DMS 273 treated with DMSO at 0.1 percent for 48 hours (cell line): ENCODE measurements at places on chromosomes 7 and 10.

DNA sequence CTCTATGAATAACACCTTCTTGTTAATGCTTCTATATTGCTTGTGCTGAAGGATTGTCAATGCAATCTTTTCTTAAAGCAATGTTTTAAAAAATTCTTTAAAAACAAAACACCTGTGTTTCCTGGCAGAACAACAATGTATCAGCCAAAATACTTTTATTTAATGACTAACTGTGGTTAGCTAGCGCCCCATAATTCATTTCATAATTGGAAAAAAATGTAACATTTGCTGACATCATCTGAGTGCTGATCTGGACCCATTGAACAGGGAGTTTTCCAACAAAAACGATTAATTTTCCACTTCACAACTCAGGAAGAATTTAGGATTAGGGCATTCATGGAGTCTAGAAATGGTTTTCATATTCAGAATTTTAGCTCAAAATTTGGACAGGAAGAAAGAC, 137.6 kb upstream of the CDK6 start:
- DNase-seq = no peak

DNA sequence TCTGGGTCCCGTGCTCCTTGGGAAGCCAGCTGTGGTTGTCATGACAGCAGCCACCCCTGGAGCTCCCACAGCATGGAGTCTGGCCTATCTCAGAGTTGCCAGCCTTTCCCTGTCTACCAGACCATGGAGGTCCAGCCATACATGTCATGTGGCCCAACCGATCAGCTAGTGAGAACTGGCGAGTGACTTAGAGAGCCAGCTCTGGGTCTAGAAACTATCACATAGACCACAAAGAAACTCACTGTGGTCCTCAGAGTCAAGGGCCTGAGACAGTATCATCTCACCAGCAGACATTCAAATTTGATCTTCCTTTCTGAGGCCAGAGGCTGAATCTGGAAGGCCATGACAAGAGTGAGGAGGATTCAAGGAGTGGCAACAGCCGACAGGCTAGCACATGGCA, 223.3 kb upstream of the GPR26 start:
- DNase-seq = no peak

DNA sequence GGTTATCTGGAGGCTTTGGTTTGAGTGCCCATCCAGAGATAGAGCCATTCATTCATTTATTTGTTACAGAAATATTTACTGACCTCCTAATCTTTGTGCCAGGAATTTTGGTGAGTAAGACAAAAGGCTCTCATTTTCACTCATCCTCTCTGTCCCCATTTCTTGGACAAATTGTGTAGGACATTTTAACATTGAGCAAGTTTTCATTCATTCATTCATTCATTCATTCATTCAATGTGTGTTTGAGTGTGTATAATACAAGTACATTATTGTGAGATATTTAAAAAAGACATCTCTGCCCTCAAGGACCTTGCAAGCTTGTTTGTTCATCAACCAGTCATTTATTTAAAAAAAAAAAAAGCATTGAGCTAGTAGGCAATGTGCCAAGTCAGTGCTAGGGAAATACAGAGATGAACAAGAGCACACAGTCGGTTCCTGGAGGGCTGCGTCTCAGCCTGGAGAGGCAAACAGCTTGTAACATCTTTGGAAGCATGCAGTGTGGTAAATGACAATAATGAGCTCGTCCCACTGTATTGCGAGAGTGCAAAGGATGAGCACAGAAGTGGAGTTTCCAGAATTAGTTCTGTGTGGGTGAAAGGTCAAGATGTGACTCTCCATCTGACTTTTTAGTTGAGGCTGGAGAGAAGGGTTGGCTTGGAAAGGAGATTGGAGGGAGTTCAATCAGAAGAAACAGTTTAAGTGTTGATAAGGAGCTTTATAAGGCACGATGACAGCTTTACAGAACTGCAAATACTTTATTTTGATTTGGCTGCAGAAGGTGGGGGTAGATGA, 50.5 kb upstream of the HBP1 start:
- no peak for DNase-seq

DNA sequence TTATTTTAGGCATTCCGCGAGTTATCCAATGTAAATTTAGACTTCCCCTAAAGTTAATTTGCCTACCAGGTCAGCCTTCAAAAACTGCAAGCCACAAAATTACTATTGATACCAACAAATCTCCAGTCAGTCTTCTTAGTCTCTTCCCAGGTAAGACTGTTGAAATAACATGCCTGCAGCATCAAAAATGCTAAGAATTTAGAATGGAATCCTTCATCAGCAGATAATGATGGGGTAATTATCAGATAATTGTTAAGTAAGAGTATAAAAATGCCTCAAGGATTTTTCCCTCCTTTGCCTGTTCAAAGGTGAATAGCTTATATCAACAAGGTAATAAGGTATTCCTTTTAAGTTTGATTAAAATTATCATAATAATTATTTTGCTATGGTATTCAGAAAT, 228.5 kb downstream of the BBS9 start:
- DNase-seq = no peak

DNA sequence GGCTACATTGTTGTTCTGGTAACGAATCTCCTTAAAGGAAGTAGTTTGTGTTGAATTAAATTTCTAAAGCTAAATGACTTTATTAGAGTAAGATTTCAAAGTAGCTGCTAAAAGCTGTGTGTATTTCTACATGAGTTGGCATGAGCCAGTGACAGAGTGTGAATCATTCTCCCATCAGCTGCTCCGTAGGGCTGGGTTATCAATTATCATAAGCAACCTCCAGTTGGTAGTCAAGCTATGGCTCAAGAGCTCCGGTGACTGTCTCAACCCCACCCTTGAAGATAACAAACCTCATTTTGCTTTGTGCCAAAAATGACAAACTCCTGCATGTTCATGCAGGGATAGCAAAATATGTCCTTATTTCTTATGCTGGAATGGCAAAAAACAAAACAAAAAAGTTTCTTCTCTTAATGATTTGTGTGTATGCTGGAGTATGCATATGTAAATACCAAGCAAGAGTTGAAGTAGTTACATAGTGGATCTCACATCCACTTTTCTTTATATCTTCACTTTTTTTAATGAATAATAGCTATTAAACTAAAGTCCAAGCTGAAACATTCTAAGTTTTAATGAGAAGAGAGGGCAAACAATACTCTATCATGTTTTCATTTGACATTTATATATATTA, 249.4 kb downstream of the CACNA2D1 start:
- no peak for DNase-seq

GRCh38 chr7:155833651-155834050, 21.4 kb upstream of the SHH start:
- no peak for DNase-seq

DNA sequence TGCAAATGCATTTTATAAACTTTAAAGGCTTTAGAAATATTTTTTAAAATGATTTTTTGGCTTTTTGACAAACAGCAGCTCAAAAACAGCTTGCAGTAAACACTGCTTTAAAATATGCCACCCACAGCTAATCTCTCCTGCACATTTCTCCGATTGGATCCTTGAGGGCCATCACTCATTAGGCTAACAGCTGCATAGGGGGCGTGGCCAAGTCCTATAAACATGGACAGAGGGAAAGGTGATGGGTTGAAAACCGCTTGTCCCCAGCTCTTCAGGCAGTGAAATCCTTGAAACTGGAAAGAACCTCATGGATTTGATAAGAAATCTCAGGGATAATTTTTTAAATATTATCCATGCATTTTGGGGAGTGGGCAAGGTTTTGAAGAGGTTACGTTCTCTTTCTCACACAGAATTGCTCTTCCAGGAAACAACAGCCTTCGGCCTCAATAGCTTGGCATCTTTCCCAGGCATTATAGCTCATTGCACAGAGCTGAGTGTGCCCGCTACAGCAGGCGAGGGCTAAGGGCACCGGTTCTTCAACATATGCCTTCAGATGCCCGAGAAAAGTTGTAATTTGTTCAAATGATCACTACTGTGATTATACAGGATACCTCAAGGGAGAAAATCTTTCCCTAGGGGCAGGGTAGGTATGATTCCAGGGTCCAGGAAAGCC, 1.7 kb downstream of the PLEKHS1 start:
- DNase-seq = peak; percentile 30

GRCh38 chr7:108585843-108586242, 16.2 kb downstream of the DNAJB9 start:
- no peak for DNase-seq

DNA sequence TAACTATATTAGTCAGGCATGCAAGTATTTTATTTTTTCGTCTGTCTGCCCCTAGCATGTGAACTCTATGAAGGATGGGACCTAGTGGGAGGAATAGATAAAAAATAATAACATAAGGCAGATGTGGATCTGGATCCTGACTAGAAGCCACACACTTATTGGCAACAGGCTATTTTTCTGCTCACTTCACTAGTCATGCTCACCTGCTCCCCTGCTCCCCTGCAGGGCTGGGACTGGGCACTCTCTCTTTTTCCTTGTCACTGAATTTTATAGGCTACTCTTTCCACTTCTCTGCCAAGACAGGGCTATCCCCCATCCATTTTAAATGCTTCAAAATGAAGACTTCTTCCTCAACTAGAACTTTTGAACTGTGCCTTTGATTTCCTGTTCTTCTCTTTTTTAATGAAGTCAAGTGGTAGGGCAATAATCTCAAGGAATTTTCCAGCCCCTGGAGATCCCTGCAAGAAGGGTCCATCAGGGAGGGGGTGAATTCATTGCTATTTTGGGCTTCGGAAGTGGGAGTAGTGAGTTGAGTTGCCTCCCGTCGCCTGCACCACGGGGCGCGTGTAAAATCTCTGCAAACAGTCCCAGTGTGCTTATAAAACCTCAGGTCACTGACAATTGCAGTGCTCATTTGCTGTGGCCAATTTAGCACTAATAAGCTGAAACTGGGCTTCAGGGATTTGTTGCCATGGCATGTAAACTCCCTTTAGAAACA, 156.7 kb upstream of the NPVF start:
- no peak for DNase-seq

GRCh38 chr7:3432911-3433310, 131.9 kb downstream of the SDK1 start:
- no peak for DNase-seq

- no peak for DNase-seq
Observed at GRCh38 chr7:25559581-25560367, 331.5 kb upstream of the NPVF start.

DNA sequence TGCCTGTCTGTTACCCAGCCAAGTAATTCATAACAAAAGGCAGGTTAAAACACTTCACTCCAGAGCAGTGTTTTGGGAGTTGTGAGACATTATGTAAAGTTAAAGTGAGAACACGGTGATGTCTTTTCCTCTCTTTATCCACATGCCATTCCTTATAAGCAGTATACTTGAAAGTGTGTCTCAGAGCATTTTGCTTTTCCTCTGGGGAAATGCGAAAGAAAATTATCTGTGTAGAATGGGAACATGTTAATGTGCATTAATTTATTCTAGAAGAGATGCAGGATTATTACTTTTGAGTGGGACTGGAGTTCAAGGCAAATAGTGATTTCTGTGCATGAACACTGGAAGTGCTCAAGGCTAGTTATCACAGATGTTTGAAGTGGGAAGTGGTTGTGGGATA, 170.4 kb downstream of the PLXDC2 start:
- DNase-seq = no peak

DNA sequence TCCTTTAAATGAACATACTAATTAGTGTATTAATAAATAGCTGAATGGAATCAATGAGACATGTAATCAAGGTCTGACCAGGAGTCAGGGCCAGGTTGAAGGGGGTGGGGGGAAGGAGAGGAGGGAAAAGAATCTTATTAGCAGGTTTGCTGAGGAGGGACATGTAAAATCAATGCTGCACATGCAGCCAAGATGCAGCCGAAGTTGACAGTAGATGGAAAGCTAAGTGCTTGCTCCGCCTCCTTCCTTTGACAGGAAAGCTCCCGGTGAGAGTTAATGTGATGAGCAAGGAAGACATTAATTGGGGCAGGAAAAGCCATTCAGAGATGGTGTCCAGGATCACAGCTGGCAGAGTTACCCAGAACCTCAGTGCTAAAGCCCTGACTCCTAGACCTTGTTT, 24.4 kb downstream of the PLXNA4 start:
- no peak for DNase-seq

DNA sequence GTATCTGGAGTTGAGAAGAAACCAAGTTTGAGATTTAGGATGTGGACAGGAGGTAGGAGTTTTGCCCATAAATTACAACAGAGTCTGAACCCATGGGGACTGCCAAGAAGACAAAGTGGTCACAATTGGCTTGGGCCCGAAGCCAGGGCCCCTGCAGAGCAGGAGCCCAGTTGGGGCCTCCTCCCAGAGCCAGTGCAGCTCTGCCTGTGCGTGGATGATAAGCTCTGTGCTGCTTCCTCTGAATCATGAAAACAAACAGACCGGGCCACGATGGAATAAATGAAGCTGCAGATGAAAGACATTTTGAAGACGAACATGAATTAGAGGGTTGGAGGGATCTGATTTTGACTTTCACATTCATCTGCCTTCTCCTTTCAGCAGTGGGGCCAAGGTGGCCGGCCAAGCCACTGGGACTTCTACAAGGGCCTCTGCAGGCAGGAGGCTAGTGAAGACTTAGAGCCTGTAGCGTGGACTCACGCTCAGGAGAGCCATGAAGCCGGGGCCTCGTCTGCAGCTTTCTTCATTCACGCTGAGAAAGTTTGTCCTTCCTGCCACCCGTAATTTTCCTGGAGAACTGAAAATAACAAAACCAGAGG, 156.8 kb upstream of the LYZL1 start:
- DNase-seq = no peak

DNA sequence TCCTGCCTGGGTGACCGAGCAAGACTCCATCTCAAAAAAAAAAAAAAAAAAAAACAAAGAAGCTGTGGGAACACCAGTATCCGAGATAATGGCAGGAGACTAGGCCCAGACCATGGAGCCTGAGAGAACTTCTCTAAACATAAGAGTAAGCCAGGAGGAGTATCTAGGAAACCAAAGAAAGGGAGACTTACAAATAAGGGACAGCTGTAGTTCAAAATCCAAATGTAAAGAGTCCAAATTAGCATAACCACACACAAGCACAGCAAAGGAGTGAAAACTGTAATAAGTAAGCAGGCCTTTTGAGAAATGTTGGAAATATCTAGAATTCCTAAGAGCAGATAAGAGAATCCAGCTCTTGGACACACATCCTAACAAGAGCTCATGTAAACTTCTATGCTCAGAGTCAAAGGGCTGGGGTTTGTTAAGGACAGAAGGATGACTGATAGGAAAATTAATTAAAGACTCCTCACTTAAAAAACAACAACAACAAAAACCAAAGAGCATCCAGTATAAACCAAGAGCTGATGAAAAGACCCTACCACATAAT, 15.8 kb downstream of the ZNF25 start:
- no peak for DNase-seq

DNA sequence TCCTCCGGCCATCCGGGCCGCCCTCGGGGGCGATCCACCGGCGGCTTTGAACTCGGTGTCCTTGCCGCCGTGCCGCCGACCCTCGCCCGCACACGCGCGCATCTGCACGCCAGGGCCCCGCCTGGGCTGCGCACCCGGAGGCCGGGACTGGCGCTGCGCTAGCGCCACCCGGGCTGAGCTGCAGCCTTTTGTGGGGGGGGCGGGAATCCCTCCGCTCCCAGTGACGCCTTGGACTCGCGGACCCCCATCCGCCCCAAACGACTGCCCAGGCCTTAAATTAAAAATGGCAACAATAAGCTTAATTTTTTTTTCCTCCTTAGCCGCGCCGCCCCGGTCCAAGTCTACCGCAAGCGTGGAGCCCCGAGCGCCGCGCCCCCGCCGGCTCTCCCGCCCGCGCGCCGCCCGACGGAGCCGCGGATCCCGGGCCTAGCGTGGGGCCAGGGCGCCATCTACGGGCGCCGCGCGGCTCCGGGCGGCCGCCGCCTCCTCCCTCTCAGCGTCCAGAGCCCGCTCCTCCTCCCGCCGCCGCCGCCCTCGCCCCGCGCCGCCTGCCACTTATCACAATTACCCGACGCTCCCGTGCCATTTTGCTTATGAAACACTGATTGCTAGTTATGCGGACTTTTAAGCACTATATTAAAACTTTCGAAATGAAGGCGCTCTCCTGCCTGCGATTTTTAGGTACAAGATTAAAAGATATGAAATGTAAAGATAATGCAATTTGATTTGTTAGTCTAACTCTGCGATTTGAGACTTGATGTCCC, 7.5 kb upstream of the EBF3 start:
- peak; percentile 25 for DNase-seq
